ENCODE measurements at places on chromosomes 2 and 18.

DNA sequence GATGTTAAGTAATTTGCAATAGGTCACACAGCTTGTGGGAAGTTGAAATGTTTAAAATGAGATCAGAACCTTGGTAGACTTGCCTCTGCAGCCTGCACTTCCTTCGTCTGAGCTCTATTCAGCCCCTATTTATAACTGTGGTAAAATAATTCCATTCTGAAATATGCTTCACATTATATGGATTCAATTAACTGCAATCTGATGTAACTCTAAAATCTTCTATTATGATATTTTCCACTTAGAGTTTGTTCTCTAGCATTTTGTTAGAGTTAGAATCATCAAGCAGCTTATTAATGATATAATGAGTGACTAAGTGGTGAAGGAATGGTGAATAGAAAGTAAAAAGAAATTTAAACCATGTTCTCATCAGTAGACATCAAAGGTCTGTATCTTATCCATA lies 139.6 kb upstream of the ARHGAP28 start:
- no peak for DNase-seq

DNA sequence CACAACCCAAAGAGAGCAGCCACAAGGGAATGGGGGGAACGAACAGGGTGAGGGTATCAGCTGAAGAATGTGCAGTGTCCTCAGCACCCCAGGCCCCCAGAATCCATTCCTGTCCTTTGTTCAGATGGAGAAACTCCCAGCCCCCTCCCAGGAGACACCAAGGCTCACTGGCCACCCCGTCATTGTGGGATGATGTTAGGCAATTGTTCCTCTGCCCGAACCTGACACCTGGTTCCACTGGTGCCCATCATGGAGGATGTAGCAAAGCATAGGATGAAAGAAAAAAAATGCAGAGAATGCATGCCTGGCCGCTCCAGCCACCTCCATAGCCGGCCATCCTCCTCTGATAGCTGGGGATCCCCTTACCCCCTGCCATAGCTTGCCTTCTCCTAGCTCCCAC lies 197.3 kb upstream of the TWIST2 start:
- no peak for DNase-seq

DNA sequence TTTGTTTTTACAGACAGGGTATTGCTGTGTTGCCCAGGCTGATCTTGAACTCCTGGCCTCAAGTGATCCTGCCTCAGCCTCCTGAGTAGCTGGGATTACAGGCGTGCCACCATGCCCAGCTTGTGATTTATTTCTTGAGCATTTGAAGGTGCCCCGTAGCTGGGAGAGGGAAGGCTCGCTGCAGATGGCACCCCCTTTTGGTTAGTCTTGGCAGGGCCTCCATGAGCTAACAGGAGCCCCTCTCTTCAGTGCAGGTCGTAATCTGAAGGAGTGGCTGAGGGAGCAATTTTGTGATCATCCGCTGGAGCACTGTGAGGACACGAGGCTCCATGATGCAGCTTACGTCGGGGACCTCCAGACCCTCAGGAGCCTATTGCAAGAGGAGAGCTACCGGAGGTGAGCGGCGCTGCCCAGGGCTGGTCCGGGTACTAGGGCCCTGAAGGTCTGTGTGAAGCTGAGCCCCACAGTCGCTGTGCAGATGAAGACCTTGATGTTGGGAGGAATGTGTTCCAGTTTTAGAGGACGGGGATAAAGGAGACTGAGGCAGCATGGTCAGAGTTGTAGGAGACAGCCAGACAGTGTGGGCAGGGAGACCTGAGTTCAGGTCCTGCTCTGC lies 6.7 kb downstream of the ASB1 start:
- no peak for DNase-seq

DNA sequence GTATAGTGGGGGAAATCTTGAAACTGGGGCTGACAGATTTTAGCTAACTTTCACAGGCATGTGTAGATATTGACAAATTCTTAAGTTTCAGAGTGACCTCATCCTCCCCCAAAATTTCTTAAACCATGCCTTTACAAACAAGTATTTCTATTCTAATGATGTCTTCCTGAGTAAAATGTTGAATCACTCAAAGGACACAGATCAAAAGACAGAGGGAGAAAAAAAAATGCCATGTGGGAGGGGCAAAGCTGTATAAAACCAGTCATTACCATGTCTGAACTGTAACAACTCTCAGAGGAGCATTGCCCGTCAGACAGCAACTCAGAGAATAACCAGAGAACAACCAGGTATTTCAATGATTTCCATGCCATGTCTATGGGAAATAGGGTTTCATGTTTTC lies at the start of gene SERPINB2:
Gene SERPINB2 (plus strand): TSS at position 282 of the 400 bp plus-strand sequence. CDS start 3,740 bp downstream, outside the sequence.
- peak; percentile 26 for DNase-seq

DNA sequence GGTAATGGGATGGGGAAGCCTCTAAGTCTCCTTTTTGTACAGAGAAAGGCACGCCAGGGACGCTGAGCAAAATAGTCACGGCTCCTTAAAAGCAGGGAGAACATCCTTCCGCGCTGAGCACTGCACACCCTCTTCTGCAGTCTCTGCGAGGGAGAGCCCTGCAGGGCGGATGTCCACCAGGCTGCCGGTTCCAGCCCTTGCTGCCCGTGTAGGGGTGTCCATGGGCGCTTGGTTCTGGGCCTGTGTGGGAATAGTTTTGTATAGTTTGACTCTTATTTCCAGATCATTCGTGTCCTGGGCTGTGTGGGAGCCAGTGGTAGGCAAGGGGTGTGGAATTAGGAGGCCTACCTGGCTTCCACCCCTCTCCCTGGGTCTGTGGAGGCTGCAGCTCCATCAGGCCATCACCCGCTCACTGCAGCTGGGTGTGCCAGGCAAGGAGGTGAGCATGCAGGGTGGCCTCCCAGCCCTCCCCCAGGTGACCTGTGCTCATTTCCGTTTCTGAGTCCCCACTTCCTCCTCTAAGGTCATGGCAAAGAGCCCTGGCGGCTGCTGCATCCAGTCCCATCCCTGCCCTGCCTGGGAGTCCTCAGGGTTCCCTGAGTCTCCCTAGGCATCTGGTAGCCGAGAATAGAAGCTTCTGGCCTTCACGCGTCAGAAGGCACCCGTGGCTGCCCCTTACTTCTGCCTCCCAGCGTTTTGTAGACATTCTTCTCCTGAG lies 202.6 kb downstream of the LDLRAD4 start:
- DNase-seq = no peak

DNA sequence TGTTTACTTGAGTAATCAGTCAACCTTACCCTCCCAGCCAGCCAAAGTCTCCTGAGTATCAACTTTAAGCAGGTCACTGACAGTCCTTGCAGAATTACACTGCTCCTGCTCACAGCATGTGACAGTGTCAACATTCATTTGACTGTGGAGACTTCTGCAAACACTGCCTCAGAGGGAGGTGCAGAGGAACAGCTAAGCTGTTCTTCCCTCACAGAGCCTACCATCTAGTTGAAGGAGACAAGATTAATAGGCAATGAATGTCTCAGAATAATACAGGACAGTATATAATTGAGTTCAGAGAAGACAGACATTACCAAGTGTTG lies 11.9 kb downstream of the SLC14A2 start:
- no peak for DNase-seq

- DNase-seq = no peak
Observed at GRCh38 chr2:86107031-86107430, 996 bp downstream of the PTCD3 start.

GRCh38 chr2:111946294-111947114 lies 48.1 kb downstream of the MERTK start:
- DNase-seq = no peak

GRCh38 chr2:132372276-132372675 lies 44.3 kb upstream of the GPR39 start:
- DNase-seq = no peak
